ENCODE measurements at places on chromosomes 7 and 10. TPM values are rescaled to one million over a fixed set of nuclear protein-coding genes. Genes with fewer than 3 reads are reported as not detected.

TRIM4 gene
- 30.2 TPM for polyA plus RNA-seq

DNA sequence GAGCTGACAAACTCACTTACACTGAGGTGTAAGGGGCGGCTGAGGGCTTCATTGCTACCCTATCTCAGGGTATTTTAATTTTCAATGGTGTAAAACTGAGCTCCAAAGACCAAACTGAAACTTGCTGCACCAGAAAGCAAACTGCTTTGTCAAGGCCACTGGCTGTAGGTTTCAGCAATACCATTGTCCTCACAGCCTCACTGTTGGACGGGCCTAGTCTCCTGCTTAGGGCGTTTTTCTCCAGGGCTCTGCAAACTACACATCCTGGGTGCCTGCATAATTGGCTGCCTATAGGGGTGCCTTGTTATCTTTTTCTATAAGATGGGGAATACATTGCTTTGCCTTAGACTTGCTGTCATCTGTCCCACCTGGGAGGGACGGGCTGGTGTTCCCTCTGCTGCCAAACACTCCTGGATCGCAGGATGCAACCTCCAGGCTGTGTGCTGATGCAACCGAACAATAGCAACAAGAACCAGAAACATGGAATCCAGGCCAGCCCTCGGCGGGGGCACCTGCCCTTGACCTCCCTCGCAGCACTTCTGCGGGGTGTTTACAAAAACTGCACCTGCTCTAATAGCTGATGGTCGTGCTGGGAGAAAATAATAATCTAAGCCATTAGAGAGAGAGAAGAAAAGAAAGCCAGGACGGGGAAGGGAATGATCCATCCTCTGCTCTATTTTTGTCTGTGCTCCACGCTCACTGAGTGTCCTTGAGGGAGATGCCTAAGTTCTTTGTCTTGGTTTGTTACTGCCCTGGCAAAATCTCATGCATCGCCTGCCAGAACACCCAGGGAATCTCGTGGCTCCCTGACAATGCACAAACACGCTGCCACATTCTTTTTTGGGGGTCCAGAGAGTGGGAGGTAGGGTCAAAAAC is 104.5 kb downstream of the GALNT17 start:
- DNase-seq, result no peak

LRRTM3 gene
- 0.30 TPM for polyA plus RNA-seq

- DNase-seq, result no peak
Measured at GRCh38 chr10:89301232-89301631, 614 bp upstream of the IFIT2 start.

BICC1 gene
- 5.7 TPM for polyA plus RNA-seq

SVOPL gene
- 0.08 TPM for polyA plus RNA-seq

DNA sequence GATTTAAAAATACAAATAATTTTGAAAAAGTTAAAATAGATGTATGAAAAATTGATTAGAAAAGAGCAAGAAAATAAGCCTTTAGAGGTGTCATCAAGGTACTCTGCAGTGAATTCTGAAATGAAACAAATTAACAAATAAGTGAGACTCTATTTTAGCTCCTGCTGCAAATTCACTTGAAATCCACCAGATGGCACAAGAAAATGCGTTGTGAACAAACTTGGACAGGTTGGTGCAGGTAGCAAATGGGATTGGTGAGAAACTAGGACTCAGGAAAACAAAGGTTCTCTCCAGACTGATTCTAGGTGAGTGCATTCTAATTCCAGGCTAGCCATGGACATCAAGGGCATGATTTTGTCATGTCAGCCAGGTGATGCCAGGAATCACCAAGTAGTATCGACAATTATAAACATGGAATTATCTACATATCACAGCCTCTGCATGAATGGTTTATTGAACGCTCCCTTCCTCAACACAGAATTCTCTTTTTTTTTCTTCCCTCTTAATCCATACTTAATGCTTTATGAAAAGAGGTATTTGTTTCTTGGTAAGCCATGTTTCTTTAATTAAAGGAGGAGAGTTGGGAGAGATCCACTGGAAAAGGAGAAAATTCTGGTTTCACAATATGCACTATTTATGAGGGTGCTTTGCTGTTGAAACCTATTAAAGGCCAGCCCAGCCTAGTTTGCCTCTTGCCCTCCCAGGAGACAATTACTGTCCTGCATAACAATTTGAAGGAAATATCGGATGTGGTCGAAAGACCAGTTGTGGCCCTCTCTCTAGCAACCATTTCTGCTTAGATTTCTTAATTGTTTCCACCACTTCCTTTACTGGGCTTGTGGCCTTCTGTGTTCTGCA is 118.1 kb downstream of the ZNF365 start:
- no peak for DNase-seq

SLC16A12 gene
- 1.1 TPM for polyA plus RNA-seq

Data from urinary bladder (tissue), 4 donors.